NCI-H2081 (cell line): ENCODE measurements at places on chromosomes 16 and 17.

- DNase-seq: peak; percentile 30
Measured at GRCh38 chr16:82263521-82264143, 93.6 kb upstream of the MPHOSPH6 start.

DNA sequence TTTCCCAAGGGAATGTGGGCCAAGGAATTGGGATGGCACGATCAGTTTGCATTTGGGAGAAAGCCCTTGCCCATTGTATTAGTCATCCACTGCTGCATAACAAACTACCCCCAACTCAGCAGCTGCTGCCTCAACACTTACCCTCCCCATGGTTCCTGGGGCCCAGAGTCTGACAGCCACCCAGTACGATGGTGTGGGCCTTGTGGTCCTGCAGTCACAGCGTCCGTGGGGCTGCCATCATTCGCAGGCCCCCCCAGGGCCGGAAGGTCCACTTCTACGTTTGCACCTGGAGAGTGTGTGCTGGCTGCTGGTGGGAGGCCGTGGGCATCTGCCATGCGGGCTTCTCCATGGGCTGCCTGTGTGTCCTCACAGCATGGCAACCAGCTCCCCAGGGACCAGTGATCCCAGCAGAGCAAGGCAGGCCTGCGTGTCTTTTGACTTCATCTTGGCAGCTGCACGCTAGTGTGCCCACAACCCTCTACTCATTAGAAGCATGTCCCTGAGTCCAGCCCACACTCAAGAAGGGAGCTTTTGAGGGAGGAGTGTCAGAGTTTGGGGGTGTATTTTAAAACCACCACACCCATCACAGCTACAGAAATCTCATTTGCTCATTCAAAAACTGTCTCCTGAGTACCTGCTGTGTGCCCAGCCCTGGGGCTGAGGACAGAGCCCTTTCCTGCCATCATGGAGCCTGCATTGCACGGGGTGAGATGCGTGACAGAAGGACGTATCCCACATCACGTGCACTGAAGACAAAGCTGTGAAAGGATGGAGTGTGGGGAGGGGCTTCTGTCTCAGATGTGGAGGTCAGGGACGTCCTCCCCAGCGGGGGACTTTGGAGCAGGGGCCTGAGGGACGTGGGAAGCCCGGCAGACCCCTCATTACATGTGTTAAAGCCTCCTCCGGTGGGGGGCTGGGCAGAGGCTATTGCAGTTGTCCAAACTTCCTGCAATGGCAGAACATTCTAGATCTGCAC lies 185.0 kb upstream of the ZNF469 start:
- DNase-seq: no peak

DNA sequence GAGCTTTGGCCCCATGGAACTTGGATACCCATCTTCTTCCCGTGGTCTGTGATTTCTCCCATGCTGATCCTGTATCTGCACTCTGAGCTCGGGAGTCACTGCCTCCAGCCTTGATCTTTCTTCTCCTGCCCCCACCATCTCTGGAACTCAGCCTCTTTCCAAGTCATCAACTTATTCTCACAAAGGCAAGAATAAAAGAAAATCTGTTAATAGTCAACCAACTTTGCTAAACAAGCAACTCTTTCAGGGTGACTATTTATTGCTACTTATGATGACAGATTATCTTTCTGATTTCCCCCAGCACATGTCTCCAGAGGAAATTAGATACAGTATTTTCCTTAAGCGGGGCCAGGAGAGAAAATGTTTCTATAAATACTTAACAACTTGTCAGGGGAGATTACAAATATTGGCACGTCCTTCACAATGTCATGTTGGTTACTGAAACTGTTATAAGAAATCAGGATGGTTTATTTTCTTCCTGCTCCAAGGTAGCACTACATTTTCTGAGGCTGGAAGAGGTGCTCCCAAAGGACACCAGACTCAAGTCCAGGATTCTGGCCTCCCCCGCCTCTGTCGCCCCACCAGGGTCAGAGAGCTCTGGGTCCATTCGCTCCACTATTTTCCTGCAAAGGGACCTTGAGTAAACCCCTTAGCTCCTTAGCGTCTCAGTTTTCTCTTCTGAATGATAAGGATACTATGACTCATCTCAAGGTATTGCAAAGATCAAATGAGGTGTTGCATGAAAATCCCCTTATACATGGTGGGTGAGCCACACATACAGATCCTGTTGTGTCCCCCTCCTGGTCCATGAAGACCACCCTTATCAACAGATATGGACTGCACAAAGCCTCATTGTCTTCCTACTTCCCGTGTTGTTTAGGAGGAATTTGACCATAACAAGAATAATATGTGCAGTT lies 205.2 kb upstream of the WSCD1 start:
- no peak for DNase-seq

DNA sequence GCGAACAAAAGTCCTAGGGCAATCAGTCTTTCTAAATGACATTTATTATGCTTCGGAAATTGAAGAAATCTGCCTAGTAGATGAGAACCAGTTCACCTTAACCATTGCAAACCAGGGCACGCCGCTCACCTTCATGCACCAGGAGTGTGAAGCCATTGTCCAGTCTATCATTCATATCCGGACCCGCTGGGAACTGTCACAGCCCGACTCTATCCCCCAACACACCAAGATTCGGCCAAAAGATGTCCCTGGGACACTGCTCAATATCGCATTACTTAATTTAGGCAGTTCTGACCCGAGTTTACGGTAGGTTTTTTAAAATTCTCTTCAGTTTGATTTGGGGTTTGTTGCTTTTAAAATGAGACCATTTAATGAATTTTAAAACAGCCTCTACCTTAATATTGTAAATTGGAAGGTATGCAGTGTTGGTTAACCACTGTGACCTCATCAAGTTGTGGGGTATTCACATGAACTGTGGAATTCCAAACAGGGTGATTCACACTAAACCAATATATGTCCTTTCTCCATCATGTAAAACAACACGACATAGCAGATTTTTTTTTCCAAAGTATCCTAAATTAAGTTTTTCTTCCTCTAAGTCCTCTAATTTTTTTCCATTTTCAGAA lies 6.2 kb upstream of the EVI2A start:
- DNase-seq: no peak

DNA sequence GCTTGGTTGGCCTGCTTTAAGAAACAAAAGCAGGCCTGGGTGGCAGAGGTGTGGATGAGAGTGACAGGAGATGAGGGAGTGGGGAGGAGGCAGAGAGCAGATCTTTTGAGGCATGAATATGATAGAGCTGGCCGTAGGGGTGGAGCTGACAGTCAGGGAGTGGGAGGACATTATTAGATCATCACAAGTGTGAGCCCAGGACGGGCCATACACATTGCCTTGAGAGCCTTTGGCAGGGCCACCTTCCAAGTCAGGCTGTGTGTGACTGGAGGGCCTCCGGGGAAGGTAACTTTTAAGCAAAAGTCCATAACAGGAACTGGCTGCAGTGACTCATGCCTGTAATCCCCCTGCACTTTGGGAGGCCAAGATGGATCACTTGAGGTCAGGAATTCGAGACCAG lies 26.3 kb downstream of the GINS3 start:
- no peak for DNase-seq

DNA sequence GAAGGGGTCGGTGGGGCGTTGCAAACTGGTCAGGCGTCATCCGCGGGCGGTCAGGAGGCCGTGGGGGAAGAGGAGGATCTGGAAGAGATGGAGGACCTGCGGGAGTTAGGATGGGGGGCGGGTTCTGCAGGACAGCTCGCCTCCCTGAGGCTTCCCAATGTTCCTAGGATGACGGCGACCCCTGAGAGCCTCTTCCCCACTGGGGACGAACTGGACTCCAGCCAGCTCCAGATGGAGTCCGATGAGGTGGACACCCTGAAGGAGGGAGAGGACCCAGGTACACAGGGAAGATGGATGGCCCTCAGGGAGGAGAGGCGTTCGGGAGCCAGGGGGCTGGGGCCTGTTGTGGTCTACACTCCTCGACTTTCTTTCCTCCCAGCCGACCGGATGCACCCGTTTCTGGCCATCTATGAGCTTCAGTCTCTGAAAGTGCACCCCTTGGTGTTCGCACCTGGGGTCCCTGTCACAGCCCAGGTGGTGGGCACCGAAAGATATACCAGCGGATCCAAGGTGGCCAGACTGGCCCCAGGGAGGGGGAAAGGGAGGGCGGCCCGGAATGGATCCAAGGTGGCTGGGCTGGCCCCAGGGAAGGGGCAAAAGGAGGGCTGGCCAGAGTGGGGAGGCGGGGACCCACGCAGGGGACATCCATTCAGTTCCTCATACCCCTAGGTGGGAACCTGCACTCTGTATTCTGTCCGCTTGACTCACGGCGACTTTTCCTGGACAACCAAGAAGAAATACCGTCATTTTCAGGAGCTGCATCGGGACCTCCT lies 839 bp downstream of the PLD2 start:
- no peak for DNase-seq

DNA sequence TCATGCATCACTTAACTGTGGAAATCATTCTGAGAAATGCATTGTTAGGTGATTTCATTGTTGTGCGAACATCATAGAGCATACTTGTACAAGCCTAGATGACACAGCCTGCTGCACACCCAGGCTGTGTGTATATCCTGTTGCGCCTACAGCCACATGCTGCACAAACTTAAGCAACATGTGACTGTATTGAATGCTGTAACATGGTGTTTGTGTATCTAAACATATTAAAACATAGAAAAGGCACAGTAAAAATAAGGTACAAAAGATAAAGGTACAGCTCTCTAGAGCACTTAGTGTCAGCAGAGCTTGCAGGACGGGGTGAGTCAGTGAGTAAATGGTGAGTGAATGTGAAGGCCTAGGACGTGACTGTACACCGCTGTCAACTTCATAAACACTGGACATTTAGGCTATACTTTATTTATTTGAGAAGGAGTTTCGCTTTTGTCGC lies 11.9 kb downstream of the FOXK2 start:
- DNase-seq: no peak

- DNase-seq: no peak
Measured at GRCh38 chr16:62253966-62254365, 217.7 kb upstream of the CDH8 start.

DNA sequence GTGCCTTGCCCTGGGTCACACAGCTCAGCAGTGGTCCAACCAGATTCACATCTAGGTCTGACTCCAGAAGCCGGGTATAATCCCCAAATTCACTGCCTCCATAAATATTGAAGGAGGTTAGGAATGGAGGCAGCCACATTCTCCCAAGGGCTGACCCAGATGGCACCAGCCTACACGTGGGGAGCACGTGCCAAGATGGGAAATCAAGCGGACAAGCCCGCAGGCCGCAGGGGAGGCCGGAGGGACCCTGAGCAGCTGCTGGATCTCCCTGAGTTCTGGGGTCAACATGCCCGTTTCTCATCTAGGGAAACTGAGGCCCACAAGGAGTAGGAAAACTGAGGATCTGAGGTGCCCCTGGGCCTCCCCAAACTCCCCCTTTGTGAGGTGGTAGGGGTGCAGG lies 32.2 kb upstream of the CNEP1R1 start:
- DNase-seq: no peak

DNA sequence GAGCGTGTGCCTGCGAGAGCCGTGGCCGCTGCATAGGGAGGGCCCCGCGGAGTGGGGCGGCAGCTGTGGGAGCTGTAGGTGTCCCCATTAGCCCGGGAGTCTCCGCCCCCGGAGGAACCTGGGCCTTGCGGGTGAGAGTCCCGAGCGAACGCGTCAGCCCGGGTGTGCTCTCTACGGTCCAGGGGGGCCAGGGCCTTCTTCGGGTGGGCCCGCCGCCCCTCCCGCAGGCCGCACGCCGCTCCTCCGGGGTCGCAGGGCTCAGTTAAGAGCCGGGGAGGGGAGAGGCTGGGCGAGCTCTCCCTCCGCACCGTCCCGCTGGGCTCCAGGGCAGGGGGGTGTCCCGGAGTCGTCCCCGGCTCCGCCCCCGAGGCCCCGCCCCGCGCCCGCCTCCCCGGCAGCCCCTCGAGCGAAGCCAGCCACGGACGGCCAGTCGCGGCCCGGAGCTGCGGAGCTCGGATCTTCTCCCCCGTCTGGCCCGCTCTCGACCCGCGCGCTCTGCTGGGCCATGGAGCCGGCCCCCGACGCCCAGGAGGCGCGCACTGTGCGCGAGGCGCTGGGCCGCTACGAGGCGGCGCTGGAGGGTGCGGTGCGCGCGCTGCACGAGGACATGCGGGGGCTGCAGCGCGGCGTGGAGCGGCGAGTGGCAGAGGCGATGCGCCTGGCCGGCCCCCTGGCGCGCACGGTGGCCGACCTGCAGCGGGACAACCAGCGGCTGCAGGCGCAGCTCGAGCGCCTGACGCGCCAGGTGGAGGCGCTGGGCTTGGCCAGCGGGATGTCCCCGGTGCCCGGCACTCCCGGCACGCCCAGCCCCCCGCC lies at the start of gene SMTNL2:
Gene SMTNL2, plus strand, starts transcription at position 429 of the 816 bp plus-strand sequence. Its CDS starts 77 bp downstream, at position 506.
- DNase-seq: peak; percentile 7

GRCh38 chr16:89358030-89359005 lies 132.0 kb downstream of the ANKRD11 start:
- no peak for DNase-seq

- no peak for DNase-seq
Measured at GRCh38 chr17:56314026-56314425, 160.8 kb downstream of the ANKFN1 start.

DNA sequence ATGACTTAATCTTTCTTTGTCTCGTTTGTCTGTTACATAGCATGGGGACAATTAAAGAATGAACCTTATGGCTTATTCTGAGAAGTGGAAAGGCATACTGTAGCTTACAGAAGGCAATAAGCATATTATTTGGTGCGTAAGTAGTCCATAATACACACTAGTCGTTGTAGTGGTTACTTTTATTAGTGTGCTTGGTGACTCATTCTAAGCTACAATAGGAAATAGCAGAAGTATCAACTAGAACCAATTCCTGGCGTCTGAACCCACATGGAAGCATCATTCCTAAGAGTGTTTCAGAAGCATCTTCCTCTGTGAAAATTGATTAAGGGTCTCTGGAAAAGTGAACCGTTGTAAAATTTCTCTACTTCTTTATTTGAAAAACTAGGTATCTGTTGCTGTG lies 777.8 kb upstream of the EEF2KMT start:
- no peak for DNase-seq

DNA sequence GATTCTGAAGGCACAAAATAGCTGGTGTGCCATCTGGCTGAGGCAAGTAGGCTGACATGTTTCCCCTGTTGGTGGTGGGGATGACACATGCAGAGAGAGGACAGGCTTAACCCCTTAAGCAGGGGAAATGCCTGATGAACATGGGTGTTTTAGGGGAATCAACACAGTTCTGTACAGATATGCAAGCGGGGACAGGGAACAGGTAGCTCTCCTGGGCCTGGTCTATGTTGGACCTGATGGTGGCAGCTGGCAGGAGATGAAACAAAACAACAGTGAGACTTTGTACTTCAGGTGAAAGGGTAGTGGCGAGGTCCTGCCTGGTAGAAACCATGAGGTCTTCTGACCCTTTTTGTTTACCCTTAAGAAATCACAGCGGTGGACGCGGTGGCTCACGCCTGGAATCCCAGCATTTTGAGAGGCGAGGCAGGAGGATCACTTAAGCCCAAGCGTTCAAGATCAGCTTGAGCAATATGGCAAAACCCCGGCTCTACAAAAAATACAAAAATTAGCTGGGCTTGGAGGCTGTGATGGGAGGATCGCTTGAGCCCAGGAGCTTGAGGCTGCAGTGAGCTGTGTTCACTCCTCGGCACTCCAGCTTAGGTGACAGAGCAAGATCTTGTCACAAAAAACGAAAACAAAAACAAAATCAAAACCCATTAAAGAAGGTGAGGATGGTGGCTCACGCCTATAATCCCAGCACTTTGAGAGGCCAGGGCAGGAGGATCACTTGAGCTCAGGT lies 10.5 kb downstream of the OR1F1 start:
- no peak for DNase-seq

- DNase-seq: no peak
Measured at GRCh38 chr17:77502626-77503292, 362.0 kb downstream of the SEC14L1 start.
